ENCODE measurements at places on chromosomes 3 and 15.
A peak's percentile ranks its signal among the peaks of the same experiment; 100 is the strongest.

GRCh38 chr15:64460724-64461720 lies 644 bp downstream of the ZNF609 start:
- DNase-seq = peak; percentile 61

GRCh38 chr3:182843478-182843877 lies 50.2 kb downstream of the ATP11B start:
- DNase-seq = no peak

GRCh38 chr15:93359060-93359408 lies 270.0 kb upstream of the RGMA start:
- DNase-seq = no peak

DNA sequence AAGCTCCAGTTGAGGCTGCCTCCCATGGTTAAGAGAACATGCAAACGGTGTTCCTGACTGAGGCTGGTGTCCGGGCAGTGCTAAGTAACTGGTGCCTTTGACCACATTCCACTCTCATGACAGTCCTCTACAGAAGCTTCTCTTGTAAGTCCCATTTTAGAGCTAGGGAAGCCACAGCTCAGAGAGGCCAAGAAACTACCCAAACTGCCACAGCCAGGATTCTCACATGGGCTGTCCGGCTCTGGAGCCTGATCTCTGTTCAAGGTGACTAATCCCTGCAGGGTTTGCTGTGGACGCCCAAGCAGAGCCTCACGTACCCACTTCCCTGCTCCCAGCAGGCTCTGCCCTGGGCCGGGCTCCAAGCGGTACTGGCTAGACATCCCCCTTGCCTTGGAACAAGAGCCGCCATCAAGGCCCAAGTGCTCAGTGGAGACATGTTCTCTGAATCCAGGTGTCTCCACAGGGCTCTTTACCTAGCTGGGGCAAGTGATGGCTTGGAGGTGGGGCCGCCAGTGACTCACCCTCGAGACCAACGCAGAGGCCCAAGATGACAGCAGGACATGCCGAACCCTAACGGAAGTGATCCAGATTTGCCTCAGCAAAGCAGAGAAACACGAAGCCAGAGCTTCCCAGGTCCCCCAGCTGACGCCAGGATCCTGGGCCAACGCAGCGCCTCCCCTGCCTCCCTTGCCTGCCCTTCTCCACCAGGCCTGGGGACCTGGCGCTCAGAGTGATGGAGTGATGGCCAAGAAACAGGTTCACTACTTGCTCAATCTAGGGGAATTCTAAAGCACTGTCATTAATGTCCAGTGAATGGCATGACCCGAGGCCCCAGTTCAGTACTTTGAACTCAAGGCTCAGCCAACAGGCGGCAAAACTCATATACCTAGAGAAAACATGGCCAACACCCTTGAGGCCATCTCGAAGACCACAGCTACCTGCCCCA lies 24.4 kb downstream of the KLHL25 start:
- DNase-seq = no peak

DNA sequence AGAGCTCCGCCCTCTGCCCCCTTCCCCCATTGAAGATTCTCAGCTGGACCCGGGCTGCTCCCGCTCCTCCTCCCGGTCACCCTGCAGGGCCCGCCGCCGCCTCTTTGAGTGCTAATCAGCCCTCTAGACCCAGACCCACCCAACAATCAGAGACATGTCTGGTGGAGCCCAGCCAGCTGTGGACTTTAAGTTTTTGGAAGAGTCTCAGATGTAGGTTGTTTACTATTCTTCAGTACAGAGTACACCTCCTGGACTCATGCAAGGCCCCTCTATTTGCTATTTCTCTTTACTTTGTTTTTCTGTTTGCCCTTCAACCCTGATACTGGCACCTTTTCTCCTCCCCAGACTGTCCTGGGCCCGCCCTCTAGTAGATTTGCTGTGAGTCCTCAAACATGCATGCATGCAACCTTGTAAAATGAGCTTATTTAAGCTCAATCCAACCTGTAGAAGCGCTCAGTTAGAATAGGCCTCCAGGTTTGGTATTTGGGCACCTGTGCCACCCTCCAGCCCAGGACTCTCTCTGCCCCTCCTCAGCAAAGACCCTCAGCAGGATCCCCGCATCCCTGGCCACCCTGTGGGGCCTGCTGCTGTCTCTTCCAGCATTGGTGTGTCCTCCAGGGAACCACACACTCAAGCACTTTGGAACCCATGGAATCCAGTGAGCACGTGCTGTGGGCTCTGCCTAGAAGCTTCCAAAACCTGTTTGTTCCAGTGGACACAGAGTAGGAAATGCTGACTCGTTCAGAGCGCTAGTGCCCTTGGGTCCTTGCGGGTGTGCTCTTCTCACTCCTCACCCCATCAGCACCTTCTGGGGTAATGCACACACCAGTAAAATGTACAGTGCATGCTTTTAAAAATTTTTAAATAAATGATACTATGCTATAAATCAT lies 4.6 kb downstream of the PRR23E start:
- DNase-seq = peak; percentile 4

- DNase-seq = no peak
Measured at GRCh38 chr3:25376340-25376739, 51.7 kb upstream of the RARB start.

GRCh38 chr15:70156671-70157271 lies 59.1 kb upstream of the TLE3 start:
- DNase-seq = no peak

All from colonic mucosa (tissue), 4 donors.